ENCODE measurements at places on chromosomes 2 and 18.

- DNase-seq = no peak
Measured at GRCh38 chr2:98910349-98911125, 25.5 kb downstream of the CRACDL start.

- no peak for DNase-seq
Measured at GRCh38 chr2:220107380-220107791, 480.0 kb downstream of the SLC4A3 start.

GRCh38 chr2:191806396-191806795 is 40.5 kb downstream of the CAVIN2 start:
- DNase-seq = no peak

DNA sequence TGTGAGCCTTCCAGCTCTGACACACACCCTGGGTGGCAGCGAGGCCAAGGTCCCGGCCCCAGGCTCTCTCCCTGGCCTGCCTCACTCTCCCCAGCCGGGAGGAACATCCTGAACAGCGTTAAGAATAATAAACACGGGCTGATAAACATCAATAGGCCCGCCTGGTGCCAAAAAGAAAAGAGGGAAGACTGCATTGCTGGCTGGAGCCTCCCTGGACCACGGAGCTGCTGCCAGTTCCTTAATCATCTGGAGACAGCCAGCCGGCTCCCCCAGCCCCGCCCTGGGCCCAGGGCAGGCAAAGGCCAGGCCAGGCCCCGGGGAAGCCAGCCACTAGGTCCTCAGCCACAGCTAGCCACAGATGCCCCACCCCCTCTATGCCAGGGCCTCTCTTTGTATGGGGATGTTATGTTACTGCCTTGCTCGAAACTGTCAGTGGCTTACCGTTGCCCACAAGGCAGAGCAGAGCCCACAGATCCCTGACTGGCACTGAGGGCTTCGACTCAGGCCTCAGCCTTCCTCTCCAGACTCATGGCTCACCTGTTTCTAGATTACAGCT is 293.7 kb downstream of the DYSF start:
- DNase-seq = no peak

DNA sequence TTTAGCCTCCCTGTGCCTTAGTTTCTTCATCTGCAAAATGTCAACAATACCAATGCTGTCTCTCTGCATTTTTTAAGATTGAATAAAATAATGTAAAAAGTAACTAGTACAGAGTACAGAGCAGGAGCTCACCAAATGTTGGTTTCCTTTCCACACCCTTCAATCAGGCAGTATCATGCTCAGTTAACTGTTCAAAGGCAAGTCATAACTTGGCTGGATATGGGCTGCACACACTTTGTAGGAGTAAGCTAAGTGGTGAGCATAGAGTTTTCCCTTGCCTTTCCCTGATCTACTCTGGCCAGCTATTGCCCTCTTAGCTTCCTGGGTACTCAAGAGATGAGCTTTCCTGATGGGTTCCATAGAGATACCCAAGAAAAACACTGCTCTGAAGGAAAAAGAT is 77.9 kb downstream of the CYBRD1 start:
- no peak for DNase-seq

DNA sequence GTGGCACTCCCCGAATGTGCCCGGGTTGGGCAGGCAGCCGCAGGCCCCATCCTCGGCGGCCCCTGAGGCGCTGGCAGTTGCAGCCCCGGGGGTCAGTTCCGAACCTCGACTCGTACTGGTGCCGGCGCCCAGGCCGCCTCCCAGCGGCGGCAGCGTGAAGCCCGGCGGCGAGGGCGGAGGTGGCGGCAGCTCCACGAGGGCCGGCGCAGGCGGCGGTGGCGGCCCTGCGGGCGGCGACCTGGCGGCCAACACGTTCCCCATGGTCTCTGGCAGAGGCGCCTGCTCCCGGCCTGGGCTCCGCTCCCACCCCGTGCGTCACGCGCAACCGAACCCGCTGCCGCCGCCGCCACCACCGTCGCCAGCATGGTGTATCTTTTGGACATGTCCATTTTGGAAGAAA is 196.3 kb downstream of the CCDC74A start:
- DNase-seq = no peak

DNA sequence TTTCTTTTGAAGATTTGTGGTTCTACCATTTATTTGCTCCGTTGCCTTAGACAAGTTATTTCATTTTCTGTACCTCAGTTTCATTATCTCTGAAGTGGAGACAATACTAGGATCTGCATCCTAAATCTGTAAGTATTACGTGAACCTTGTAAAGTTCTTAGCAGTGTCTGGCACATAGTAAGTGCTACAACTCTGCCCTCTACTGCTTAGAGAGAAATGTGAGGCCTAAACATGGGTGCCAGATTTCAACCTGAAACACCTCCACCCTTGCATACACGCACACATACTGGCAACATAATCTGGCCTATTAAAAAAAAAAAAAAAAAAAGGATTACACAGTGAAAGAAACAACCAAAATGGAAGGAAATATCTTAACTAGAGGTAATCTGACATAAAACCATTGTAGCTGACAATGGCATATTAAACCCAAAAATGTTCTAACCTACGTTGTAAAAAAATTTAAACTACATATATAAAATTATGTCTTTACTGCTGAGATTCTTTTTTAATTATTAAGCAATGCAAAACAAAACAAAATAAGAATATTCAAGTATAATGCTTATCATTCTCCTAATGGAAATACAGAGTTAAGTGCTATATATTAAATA is 132.6 kb downstream of the MAP2 start:
- DNase-seq = no peak

GRCh38 chr2:65402780-65403528 is 29.4 kb downstream of the SPRED2 start:
- no peak for DNase-seq

DNA sequence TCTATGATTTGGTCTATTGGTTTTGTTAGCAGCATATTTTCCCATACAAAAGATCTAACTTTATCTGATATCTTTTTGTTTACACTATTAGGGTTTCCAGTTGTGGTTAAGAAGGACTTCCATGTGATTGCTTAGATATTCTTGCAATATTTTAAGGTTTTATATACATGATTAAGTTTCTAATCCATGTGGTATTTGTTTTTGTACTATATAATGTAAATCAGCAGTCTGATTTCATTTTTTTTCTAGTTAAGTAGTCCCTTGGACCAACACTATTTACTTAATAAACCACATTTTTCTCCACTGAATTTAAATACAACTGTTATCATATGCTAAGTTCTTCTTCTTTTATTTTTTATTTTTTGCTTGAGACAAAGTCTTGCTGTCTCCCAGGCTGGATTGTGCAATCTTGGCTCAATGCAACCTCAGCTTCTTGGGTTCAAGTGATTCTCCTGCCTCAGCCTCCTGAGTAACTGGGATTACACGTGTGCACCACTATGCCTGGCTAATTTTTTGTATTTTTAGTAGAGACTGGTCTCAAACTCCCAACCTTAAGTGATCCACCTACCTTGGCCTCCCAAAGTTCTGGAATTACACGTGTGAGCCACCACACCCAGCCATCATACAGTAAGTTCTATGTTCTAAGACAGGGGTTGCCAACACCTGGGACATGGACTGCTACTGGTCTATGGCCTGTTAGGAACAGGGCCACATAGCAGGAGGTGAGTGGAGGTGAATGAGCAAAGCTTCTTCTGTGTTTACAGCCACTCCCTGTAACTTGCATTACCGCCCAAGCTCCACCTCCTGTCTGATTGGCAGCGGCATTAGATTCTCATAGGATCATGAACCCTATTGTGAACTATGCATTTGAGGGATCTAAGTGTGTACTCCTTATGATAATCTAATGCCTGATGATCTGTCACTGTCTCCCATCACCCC is 58.5 kb upstream of the RAB27B start:
- DNase-seq = no peak

DNA sequence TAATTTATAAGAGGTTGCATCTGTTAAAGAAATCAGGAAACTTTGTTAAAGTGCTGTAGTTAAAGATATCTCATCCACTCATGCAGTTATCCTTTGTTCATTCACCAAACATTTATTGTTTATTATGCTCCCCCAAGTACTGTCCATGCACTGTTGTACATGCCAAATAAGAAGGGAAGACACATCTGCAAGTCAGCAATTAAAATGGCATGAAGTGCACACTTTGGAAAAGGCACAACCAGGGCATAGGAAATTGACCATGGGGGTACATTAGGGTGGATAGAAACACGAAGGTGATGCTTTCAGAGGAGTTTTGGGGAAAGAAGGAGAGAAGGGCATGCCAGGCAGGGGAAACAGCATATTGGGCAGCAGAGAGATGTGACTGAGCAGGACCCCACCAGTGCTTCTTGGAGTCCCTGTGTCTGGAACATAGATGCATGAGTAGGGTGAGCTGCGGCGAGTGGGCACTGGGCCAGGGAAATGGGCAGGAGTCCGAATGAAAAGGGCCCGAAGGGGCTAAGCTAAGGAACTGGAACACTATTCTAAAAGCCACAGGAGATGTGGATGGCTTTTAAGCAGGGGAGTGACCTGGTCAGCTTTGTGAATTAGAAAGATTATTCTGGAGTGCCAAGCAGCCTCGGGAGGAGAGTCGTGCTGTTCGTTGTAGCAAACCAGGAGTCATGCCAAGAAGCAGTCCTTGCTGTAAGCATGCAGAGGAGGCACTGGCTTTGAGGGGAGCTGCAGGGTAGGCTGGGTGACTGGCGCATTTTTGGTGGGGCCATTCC is 316.3 kb downstream of the AGPS start:
- DNase-seq = no peak

DNA sequence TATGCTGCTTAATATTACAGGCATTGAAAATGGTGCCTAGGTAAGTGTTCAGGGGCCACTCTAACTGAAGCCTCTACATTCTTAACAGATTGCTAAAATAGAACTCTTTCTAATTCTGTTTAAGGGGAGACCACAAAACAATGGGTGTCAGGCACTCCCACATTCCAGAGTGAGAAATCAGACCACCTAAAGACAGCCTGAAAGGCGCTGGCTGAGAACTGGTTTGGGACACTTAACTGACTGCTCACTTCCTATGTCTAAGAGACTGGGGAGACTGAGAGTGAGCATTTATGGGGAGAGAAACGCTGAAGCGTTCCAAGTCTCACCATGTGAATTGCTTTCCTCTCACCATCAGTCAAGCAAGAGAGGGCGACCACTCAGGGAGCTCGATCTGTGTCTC is 108.8 kb upstream of the ITGB6 start:
- no peak for DNase-seq

DNA sequence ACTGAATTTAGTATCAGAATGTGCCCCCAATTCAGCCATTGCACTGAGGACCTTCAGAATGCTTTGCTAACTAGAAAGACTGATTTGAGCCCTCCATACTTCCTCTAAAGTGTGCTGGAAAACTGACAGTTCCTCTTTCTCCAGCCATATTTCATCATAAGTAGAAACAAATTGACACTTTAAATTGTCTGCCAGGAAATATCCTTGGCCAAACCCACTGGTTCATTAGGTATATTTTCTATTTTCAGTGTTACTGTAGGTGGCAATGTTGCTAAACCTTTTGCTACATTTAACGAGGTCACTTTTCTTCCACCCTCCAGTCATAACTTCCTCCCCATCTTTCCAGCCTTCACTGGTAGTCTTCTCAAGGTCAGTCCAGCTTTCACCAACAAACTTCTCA is 21.5 kb downstream of the SP5 start:
- no peak for DNase-seq

DNA sequence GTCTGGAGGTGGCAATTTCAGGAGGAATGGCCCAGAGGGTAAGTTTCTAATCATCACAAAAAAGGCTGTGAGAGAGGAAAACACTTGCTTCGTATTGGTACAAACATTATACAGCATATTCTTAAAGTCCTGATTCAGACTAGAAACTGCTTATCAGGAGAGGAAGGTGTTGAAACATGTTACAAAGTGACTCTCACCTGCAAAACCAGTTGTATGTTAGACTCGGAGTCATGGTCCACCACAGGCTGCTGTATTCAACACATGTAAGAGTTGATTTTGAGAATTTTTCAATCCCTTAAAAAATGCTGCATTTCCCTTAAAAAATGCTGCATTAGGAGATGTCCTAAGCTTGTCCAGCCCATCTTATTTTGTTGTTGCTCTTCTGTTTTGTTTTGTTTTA is 61.5 kb downstream of the MBP start:
- DNase-seq = no peak

DNA sequence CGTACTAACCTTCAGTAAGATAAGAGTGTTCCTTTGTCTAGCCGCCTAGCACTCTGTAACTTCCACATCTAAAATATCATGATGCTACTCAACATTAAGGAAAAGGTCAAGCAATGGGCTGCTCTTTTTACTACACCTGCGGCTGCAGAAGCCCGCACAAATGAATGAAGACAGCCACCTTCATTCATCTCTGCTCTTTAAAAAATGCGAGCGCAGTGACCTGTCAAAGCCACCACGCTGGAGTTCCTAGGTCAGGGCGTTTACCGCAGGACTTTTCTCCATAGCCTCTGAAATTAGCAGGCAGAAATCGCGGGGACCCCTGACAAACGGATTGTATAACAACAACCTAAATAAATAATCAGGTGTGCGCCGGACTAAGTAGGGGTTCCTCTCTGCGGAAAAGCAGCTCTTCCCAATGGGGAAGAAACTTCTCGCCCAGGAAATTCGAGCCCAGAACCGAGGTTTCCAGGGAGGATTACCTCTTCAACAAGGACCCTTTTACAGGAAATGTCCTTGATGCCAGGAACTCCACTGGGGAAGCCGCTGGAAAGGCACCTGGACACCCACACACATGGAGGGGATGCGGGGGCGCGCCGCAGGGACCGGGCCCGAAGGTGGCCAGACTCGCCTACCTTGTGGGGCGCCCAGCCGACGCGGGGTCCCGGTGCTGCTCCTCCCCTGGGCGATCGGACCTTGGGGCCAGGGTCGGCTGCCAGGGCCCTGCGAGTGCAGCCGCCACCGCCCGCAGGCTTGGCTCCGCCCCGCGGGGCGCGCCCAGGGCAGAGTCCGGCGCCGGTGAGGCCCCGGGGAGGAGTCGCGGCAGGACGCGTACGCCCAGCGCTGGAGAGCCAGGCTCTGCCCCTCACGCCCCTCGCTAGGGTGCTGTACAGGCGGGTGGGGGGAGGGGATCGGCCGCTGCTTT is at the start of gene CCDC68:
Gene CCDC68, minus strand, starts transcription at position 758 of the 922 bp plus-strand sequence. CDS start 16,670 bp downstream, outside the sequence.
- no peak for DNase-seq

DNA sequence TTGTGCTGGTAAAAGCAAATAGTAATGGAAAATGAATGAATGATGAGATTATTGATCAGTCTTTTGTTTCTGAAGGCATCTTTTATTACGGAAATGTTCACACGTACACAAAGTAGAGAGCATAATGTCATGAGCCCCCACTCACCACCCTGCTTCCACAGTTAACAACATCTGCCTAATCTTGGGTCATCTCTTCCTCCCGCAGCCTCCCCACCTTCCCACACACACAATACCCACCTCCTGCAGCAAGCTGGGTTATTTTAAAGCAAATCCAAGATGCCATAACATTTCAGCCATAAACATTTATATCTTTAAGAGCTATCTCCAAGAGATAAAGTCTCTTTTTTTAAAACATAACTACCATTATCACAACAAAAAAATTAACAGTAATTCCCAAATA is 36.3 kb downstream of the CYP27C1 start:
- DNase-seq = no peak

DNA sequence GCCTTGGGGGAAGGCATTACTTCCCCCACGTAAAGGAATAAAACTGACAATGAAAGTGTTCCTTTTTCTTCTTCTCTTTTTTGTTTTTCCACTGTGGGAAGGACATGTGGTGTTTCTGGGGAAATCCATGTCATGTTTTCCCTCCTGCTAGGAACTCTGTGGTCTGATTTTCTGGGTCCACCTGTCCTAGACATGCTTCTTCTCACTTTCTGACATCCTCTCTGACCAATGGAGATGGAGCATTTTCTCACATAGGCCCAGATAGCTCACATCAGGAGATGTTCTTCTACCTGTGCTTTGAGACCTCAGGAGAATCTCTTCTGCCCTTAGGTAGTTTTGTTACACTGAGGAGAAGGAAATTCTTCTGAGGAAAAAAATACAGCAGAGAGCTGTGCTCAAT is 252.0 kb upstream of the SIX3 start:
- DNase-seq = no peak

Data from activated CD8-positive, alpha-beta memory T cell treated with anti-CD3 and anti-CD28 coated beads for 1 hour (primary cell).